Astrocyte (in vitro differentiated cells and primary cell): ENCODE measurements at places on chromosomes 12 and 14.

- no peak for DNase-seq
- H3K27ac ChIP-seq, result no peak overlapping the region
- H3K4me1 ChIP-seq, result peaks cover 10% of the 10 kb centered on the region
Observed at GRCh38 chr12:10620078-10620779, 6.8 kb upstream of the MAGOHB start.

DNA sequence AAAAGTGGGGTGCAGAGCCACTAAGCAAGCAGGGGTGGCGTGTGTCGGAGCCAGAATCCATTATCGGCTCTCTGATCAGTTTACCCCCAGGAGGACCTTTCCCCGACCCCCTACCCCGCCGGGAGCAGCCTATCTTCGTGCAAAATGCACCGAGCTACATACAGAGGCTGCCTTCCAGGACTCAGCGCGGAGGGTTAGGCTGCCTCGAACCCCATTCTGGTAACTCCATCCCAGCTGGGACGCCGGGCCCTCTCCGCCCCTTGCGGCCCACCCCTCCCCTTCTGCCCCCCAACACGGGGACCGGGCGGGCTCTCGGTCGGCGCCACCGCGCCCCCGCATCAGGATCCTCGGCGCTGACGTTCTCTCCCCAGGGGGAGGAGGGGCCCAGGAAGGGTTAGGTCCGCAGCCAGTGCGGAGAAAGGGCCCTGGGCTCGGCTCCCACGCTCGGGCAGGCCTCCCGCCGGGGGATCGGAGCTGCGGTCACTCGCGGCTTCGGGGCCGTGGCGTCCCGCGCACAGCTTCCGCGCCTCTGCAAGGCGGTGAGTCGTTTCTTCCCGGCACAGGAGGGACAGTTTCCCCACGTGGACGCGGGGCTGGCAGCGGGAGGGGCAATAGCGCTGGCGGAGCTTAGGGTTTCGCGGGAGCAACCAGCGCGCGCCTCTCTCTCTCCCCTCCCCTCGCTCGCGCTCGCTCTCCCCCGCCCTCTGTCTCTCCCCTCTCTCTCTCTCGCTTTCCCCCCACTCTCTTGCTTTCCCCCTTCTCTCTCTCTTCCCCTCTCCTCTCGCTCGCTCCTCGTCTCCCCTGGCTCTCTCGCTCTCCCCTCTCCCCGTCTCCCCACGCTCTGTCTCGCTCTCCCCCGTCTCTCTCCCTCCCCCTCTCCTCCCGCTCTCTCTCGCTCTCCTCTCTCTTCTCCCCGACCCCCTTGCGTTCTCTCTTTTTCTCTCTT is 12.5 kb upstream of the MAP3K9 start:
- peaks cover 3% of the 10 kb centered on the region for H3K27me3 ChIP-seq
- peak overlapping the region; percentile 54 for H3K27ac ChIP-seq
- DNase-seq, result peak; percentile 54
- no peaks in the 10 kb centered on the region for H3K4me1 ChIP-seq

DNA sequence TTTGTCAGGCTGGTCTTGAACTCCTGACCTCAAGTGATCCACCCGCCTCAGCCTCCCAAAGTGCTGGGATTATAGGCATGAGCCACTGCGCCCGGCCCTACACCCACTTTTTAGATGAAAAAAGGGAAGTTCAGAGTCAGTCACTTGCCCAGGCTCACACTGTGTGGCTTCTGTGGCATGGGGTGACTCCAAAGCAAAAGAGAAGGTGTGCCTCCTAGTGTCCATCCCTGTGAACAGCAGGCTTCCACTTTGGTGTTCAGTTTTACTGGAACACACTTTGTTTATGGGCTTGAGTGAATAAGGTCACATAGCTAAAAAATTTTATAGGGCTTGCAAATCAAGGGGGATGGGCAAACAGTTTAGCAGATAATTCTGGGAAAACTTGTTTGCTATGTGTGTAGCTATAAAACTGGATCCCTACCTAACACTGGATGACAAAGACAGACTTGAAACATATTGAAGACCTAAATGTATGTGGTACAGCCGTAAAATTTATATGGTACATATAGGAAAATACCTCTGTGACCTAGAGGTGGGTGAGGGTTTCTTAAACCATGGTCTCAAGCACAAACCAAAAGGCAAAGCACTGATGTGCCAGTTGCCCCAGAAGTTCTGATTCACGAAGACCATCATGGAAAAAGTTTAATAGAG is 54.9 kb downstream of the EID3 start:
- peaks cover 6% of the 10 kb centered on the region for H3K36me3 ChIP-seq
- no peak overlapping the region for H3K4me3 ChIP-seq
- H3K27me3 ChIP-seq, result no peaks in the 10 kb centered on the region
- no peaks in the 10 kb centered on the region for H3K4me1 ChIP-seq

DNA sequence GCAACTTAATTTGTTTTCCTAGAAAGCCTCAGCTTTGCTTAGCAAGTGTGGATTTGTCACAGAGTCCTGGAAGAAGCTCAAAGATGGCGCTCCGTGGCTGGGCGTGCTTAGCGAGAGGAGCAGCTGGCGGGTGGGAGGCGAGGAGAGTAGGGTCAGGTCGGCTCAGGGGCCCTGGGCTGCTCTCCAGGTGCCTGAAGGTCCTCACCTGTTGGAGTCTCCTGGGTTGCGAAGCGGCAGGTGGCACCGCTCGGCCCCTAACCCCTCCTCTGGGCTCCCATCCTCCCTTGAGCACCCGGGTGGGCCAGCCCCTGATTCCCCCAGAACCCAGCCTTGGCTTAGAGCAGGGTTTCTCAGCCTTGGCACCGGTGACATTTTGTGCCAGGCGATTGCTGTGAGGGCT is 25.1 kb downstream of the LRTM2 start:
- peaks cover 29% of the 10 kb centered on the region for H3K27me3 ChIP-seq
- no peak overlapping the region for H3K27ac ChIP-seq
- H3K4me3 ChIP-seq, result no peak overlapping the region

DNA sequence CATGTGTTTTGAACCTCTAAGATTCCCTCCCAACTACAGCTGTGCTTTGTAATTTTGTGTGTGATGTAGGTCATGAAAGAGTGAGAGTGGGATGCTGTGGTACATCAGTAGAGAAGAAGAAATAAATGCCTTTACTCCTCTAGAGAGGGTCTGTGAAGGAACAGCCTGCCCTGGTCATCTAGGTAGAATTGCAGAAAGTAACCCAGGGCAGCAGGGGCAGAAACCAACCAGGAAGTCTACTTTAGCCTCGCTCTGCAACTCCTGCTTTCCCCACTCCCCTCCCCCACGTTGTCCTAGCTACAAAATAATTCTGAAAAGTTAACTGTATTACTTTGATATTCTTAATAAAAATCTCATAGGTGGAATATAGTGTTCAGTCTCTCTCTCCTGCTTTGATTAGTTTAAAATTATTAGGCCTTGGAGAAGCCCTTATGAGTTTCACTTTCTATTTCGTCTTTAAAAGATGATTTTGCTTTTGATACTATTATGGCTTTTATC is 7.5 kb downstream of the TBK1 start:
- H3K4me1 ChIP-seq, result peaks cover 9% of the 10 kb centered on the region
- H3K27me3 ChIP-seq, result no peaks in the 10 kb centered on the region
- H3K4me3 ChIP-seq, result no peak overlapping the region
- H3K27ac ChIP-seq, result no peak overlapping the region
- no peak for DNase-seq

DNA sequence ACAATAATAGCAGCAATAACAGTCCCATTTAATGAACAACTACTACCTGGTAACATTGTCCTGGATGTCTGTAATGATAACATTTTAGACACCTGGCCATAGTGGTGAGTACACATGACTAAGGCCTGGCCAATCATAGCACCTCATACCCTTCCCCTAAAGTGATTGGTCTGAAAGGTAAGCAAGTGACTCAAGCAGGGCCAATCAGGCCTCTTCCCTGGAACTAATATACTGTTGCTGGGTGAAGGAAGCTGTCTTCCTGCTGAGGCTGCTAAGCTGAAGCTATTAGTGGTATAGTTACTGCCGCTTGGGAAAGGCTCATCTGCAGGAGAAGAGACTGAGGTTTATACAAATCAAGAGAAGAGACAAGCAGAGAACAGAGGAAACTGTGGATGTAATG is 18.7 kb upstream of the NOS1 start:
- H3K27ac ChIP-seq, result no peak overlapping the region
- H3K4me1 ChIP-seq, result no peaks in the 10 kb centered on the region
- H3K27me3 ChIP-seq, result no peaks in the 10 kb centered on the region

DNA sequence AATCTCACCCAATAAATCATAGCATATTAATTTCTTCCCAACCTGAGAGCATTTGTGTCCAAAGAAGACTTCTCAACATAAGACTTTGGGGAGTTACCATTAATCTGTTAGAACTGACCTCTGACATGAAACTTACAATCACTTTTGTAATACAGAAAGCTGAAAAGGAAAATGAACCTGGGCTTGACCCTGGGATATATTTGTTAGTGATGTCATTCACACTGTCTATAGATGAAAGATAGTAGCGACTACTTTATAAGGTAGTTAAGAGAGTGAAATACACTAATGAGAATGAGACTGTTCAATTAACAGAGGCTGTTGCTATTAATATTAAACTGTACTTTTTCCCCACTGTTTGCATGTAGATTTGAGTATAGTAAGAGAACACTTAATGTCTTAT is 1334.8 kb upstream of the TMEM132C start:
- no peaks in the 10 kb centered on the region for H3K4me1 ChIP-seq
- no peak overlapping the region for H3K4me3 ChIP-seq
- DNase-seq, result no peak
- H3K27me3 ChIP-seq, result no peaks in the 10 kb centered on the region
- no peaks in the 10 kb centered on the region for H3K36me3 ChIP-seq
